Inflammatory macrophage treated with lipopolysaccharide for 1 hour (primary cell): ENCODE measurements at places on chromosomes 5 and 9.
A peak's percentile ranks its signal among the peaks of the same experiment; 100 is the strongest.

GRCh38 chr5:171444582-171444981, 25.1 kb downstream of the FGF18 start:
- no peak for DNase-seq

GRCh38 chr5:98016771-98017170, 756.7 kb upstream of the RGMB start:
- no peak for DNase-seq

- DNase-seq = no peak
Observed at GRCh38 chr5:103272377-103272776, 13.8 kb downstream of the MACIR start.

GRCh38 chr5:106331415-106331814, 1339.3 kb downstream of the EFNA5 start:
- no peak for DNase-seq

GRCh38 chr9:19521205-19521604, 112.4 kb downstream of the ACER2 start:
- no peak for DNase-seq

DNA sequence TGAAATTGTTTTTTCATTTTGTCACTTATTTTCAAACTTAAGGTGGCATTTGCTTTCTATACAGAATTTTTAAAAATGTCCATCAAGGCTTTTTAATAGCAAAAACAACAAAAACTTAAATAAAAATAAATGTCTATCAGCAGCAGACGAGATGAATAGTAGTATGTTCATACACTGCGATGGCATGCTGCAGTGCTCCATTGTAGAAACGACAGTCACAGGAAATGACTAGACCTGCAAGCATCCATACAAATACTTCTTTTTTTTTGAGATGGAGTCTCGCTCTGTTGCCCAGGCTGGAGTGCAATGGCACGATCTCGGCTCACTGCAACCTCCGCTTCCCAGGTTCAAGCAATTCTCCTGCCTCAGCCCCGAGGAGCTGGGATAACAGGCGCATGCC, 41.4 kb downstream of the COL23A1 start:
- DNase-seq = no peak

DNA sequence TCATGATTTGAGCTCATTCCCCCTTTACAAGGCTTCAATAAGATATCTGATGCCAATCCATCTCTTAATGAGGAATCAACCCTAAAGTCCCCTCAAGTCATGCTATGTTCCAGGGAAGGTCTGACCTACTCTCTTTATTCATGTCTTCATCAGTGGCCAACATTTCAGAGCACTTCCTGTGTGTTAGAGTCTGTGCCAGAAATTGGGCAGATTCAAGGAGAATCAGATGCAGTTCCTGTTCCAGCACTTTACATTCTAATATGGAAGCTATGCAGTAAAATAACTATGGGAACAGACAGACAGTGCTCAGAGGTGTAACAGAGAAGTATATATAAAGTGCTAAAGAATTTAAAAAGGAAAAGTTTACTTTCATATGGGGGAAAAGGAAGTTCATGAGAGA, 193.4 kb upstream of the NR4A3 start:
- peak; percentile 34 for DNase-seq

DNA sequence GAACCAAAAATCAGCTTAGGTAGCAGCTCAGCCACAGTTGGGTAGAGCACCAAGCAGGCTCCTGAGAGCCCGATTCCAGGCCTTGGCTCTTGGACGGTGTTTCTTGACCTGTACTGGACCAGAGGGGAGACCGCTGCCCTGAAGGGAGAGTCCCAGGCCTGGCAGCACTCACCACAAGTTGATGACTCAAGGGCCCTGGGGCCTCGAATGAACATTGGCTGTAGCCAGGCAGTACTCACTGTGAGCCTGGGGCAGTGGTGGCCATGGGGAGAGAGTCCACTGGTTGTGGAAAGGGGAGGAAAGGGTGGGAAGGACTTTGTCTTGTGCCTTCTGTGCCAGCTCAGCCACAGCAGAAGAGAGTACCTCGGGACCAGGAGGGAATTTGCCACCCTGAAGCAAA, 166.1 kb downstream of the EDIL3 start:
- DNase-seq = no peak

DNA sequence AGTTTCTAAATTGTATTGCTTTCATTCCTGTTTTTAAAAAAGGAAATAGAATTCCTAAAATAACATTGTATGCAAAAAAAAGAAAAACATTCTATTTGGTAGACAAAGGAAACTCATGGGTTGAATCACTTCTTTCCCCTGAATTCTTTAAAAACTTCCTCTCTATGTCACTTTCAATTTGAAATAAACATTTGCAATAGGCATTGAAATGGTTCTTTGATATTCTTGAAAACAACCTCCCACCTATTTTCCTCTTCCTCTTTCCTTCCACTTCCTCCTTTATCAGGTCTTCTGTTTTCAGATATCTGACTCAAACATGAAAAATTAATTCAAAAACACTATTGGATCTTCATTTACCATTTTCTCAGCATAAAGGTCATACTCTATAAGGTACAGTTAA, 442.0 kb upstream of the MEF2C start:
- DNase-seq = peak; percentile 65

- DNase-seq = peak; percentile 26
Observed at GRCh38 chr9:136312436-136312835, 8.5 kb upstream of the CCDC187 start.

GRCh38 chr9:1881708-1882295, 133.3 kb upstream of the SMARCA2 start:
- no peak for DNase-seq

- DNase-seq = no peak
Observed at GRCh38 chr9:135068776-135069415, 18.6 kb upstream of the OLFM1 start.

GRCh38 chr5:82521431-82522051, 243.4 kb upstream of the RPS23 start:
- DNase-seq = no peak

DNA sequence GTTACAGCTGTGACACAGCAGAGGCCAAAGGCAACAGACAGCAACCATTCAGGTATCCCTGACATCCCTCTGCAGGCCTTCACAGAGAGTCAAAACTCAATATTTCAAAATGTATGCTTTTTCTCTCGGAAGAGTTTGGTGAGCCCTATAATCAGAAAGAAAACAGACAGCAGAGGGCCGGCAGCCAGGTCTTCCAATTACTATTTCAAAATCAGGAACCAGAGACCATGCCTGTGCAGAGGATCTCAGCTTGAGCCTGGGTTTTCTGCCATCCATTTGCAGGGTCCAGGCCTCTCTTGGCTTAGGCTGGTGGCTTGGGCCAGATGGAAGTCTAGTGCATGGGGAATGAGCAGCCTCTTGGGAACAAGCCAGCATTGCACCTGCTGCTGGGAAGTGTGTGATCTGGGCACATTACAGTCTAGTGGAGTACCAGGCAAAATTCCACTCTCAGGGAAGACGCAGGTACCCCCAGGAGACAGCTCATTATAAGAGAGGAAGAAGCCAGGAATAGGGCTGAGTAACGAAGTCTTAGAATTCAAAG, 231.3 kb downstream of the ENC1 start:
- no peak for DNase-seq

DNA sequence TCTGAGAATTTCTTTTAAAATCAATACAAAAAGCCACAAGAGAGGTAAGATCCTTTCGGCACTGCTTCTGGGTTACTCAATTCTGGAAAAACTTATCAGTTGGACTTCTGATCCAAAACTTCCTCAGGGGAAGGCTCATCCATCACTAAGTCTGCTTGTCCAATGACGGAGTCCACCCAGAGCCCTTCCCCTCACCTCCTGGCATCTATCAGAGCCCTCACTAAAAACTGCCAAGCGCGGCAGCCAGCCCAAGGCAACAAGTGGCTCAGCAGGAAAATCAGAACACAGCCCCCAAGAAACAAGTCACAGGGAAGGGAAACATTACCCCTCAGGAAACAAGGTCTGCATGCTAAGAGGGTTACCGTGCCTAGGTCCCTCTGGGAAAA, 869 bp upstream of the ESM1 start:
- no peak for DNase-seq

DNA sequence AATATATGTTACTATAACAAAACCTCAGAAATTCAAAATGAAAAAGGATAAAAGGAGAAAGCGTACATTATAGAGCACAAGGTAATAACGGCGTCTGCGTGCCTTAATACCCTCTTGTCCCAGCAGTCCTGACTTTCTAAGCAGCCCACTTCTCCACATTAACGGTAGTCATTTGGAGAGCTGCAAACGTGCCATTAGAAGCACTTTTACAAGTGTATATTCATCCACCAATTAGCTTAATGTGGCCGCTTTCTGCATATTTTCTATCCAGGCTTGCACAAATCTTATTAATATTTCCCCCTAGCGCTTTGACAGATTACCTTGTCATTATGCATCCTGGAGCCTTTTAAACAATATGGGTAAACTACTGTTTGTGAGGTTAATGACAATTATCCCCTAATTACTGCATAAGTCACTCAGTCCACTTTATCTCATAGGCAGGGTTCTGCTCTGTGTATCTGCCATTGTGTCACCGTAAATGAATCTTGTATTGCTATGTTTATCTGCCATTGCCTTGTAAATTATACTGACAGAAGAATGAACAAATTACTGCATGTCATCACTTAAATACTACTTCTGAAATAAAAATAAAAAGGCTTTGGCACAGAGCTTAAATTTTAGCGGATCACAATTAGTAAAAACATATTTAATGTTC, 421.3 kb downstream of the BNC2 start:
- DNase-seq = no peak

DNA sequence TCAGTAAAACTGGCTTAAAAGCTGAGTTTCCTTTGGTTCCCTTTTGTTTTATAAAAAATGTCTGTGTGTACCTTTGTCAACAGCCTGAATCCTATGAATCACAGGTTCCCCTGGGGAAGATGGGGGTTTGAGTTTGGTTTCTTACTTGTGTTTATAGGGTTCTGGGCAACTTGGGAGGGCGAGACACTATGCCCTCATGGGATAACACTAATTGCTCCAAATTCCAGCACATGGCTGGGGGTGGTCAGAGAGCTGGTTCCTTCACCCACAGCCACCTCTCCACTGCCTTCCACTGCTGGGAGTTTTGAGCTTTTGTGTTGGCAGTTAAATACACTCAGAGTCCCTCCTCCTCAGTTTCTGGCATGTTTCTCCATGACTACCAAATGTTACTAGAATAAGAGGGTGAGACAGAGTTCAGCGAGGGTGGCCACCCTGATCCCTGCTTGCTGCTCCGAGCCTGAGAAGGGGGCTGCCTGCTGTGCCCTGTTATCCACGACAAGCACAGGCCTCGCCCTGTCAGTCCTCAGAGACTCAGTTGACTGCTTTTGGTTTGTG, 83.0 kb upstream of the EPB41L4B start:
- DNase-seq = no peak

- DNase-seq = no peak
Observed at GRCh38 chr5:87389296-87390034, 23.3 kb downstream of the CCNH start.

- peak; percentile 85 for DNase-seq
Observed at GRCh38 chr5:76641514-76642120, 18.4 kb upstream of the F2RL2 start.

GRCh38 chr9:35816708-35817107, 1.9 kb upstream of the HINT2 start:
- DNase-seq = no peak

GRCh38 chr5:60007729-60008128, 114.2 kb upstream of the PDE4D start:
- no peak for DNase-seq

GRCh38 chr5:83077662-83078261, 415 bp downstream of the XRCC4 start:
- peak; percentile 46 for DNase-seq

- DNase-seq = no peak
Observed at GRCh38 chr9:108707120-108707519, 148.7 kb downstream of the ACTL7B start.

DNA sequence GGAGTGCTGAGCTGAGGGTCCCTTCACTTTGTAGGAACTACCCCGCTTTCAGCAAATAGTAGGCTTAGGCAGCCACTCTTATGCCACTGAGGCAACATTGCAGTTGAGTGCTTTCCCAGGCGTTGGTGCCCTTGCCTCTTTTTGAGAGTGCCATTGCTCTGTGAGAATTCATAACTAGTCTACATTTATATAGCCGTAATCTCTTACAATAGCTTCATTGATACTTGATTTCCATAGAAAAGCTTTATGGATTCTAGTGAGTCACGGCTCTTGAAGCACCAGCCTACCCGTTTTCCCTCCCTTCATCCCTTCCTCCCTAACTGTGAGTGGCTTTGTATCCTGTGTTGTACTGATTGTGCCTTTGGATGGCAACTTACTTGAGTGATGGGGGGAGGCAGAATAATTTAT, 283.9 kb downstream of the AOPEP start:
- no peak for DNase-seq

DNA sequence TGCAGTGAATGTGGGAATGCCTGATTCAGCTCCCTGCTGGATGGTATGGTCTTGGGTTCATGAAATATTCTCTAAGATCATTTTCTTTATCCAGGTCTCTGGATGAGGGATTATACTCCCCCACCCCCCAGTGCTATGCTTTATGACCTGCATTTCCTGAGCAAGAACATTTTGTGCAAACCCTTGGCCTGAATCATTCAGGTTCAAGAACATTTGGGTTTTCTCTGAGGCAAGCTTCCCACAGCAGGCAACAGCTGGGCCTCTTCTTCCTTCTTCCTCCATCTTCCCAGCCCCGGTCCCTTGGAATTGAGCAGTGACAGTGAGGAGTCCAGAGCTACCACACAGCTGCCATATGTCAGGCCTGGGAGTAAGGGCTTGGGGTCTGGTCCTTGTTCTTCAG, 58.6 kb upstream of the TNFSF15 start:
- DNase-seq = no peak

- no peak for DNase-seq
Observed at GRCh38 chr9:6758248-6758497, 400 bp downstream of the KDM4C start.

GRCh38 chr9:68727636-68728035, 22.6 kb downstream of the PIP5K1B start:
- DNase-seq = no peak
